ENCODE measurements at places on chromosomes 12 and 14. TPM values are rescaled to one million over a fixed set of nuclear protein-coding genes. Genes with fewer than 3 reads are reported as not detected.

GRCh38 chr14:89921346-89921745 is 33.2 kb downstream of the EFCAB11 start:
- H3K27me3 ChIP-seq, result no peaks in the 10 kb centered on the region
- H3K4me3 ChIP-seq, result no peak overlapping the region
- H3K4me1 ChIP-seq, result no peaks in the 10 kb centered on the region
- H3K27ac ChIP-seq, result no peak overlapping the region

- no peak overlapping the region for H3K4me3 ChIP-seq
- no peaks in the 10 kb centered on the region for H3K4me1 ChIP-seq
- no peaks in the 10 kb centered on the region for H3K27me3 ChIP-seq
- H3K36me3 ChIP-seq, result no peaks in the 10 kb centered on the region
- DNase-seq, result no peak
Observed at GRCh38 chr14:26394150-26394810, 203.6 kb downstream of the NOVA1 start.

GRCh38 chr12:15188127-15188526 is 33.1 kb downstream of the RERG start:
- H3K4me1 ChIP-seq, result no peaks in the 10 kb centered on the region
- no peak overlapping the region for H3K4me3 ChIP-seq
- no peaks in the 10 kb centered on the region for H3K27me3 ChIP-seq
- no peak overlapping the region for H3K27ac ChIP-seq
- no peaks in the 10 kb centered on the region for H3K36me3 ChIP-seq
- DNase-seq, result no peak

Gene RD3L
- polyA plus RNA-seq, result not detected

DNA sequence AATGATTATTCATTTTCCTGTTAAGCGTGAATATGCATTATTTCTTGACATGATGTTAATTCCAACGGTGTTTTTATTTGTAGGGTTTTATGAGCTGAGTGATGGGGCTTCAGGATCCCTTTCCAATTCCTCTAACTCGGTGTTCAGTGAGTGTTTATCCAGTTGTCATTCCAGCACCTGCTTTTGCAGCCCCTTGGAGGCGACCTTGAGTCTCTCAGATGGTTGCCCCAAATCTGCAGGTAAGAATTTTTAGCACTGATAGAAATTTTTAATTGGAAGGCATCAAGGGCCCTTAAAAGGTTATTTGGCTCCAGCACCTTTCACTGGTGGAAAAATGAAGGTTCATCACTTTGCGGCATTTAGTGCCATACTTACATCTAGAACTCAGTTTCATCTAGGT is 3.7 kb downstream of the DACT1 start:
- H3K4me3 ChIP-seq, result no peak overlapping the region
- peaks cover 27% of the 10 kb centered on the region for H3K27me3 ChIP-seq
- no peak overlapping the region for H3K27ac ChIP-seq
- peaks cover 16% of the 10 kb centered on the region for H3K4me1 ChIP-seq
- no peak for DNase-seq

Gene PRR4
- 1.0 TPM for polyA plus RNA-seq

Gene VDR
- 12.8 TPM for polyA plus RNA-seq

Gene OR4M1
- polyA plus RNA-seq, result not detected

GRCh38 chr12:69779928-69780327 is 41.3 kb downstream of the RAB3IP start:
- no peak overlapping the region for H3K4me3 ChIP-seq
- no peaks in the 10 kb centered on the region for H3K4me1 ChIP-seq
- H3K36me3 ChIP-seq, result no peaks in the 10 kb centered on the region
- H3K27ac ChIP-seq, result no peak overlapping the region

- no peak for DNase-seq
- H3K27me3 ChIP-seq, result no peaks in the 10 kb centered on the region
- no peak overlapping the region for H3K4me3 ChIP-seq
- H3K27ac ChIP-seq, result peak overlapping the region; percentile 80
Observed at GRCh38 chr12:6644903-6645302, 2.3 kb downstream of the ACRBP start.

- no peaks in the 10 kb centered on the region for H3K4me1 ChIP-seq
- no peak for DNase-seq
- H3K4me3 ChIP-seq, result no peak overlapping the region
- H3K36me3 ChIP-seq, result no peaks in the 10 kb centered on the region
- no peaks in the 10 kb centered on the region for H3K27me3 ChIP-seq
- no peak overlapping the region for H3K27ac ChIP-seq
Observed at GRCh38 chr12:67790660-67791059, 142.1 kb downstream of the DYRK2 start.

DNA sequence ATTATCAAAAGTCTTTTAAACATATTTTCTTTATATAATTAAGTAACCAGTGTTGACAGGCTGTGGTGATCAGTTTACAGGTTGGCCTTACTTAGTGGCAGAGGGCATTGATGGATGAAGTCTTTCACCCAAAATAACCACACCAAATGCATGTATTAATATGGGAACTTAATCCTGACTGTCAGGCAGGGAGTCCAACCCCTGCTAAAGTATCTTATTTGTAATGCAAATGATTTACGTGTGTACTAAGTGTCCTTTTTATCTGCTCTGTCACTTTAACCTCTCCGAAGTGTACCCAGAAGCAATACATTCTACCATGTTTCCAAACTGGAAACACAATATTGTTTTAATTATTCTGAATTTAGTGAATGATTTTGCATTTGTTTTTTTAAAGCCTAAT is 1.4 kb downstream of the MYBPC1 start:
- no peak overlapping the region for H3K27ac ChIP-seq
- H3K36me3 ChIP-seq, result no peaks in the 10 kb centered on the region
- H3K4me3 ChIP-seq, result no peak overlapping the region
- H3K4me1 ChIP-seq, result no peaks in the 10 kb centered on the region

DNA sequence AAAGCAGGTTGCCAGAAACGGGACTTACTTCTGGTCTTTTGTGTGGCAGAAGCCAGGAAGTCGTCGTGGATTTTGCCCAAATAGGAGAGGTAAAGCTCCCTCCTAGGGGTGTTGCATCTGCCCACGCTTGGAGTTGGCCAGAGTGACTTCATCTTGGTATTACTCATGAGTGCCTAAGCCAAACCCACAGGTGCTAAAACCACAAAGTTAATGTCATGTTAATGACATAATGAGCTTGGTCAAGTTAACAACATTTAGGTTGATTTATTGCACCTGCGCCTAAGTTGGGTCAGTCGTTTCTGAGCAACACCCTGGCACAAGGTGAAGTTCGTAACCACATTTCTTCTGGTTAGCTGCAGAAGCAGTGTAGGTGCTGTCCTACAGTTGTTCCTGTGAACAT is 225.2 kb downstream of the FUT8 start:
- no peak overlapping the region for H3K4me3 ChIP-seq
- H3K36me3 ChIP-seq, result no peaks in the 10 kb centered on the region
- no peak overlapping the region for H3K27ac ChIP-seq
- DNase-seq, result no peak

- H3K27me3 ChIP-seq, result no peaks in the 10 kb centered on the region
- no peaks in the 10 kb centered on the region for H3K36me3 ChIP-seq
- H3K4me1 ChIP-seq, result no peaks in the 10 kb centered on the region
Observed at GRCh38 chr12:30218073-30218472, 434.3 kb upstream of the TMTC1 start.

DNA sequence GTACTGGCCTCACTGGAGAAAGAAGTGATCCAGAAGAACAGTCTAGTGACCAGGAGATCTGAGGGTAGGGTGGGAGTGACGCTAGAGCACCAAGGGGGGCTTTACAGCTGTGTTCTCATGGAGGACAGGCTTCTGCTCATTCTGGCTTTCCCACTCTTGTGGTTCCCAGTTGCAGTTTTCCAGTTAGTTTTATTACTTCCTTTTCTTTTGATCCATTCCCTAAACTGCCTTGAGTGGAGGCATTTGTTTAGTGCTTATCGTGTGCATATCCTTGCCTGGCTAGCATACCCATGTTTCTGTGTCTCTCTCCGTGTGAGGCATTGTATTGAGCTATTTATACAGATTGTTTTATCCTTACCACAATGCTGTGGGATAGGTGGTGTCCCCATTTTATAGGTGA is 4.0 kb downstream of the MLEC start:
- H3K4me3 ChIP-seq, result no peak overlapping the region
- no peaks in the 10 kb centered on the region for H3K27me3 ChIP-seq
- no peak overlapping the region for H3K27ac ChIP-seq
- H3K4me1 ChIP-seq, result peaks cover 27% of the 10 kb centered on the region

GRCh38 chr14:30614155-30614554 is 8.0 kb upstream of the SCFD1 start:
- no peak overlapping the region for H3K27ac ChIP-seq
- no peak for DNase-seq
- H3K4me3 ChIP-seq, result no peak overlapping the region
- H3K27me3 ChIP-seq, result no peaks in the 10 kb centered on the region
- peaks cover 11% of the 10 kb centered on the region for H3K4me1 ChIP-seq
- peaks cover 28% of the 10 kb centered on the region for H3K36me3 ChIP-seq

Gene OR4K1
- polyA plus RNA-seq, result not detected

Gene SYT1
- 0.72 TPM for polyA plus RNA-seq

Gene PNP
- polyA plus RNA-seq, result 112 TPM

Gene TPPP2
- not detected for polyA plus RNA-seq

Gene E2F7
- not detected for polyA plus RNA-seq

DNA sequence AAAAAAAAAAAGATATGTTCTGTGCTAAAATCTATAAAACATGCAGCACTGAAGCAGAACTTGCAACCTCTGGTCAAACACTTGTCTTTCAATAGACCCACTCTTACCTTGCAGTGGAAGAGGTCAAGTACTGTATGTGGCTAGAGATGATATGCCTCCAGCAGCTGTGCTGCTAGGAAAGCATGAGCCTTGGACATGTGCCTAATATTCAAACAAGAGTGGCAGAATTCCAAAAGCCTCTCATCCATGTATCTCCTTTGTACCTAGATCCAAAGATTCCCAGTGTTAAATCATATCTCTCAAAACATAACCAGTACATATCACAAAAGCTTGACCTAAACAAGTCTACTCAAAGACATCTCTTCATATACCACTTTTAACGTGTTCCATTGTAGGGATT is 105.0 kb upstream of the CPNE8 start:
- H3K27me3 ChIP-seq, result no peaks in the 10 kb centered on the region
- H3K4me1 ChIP-seq, result no peaks in the 10 kb centered on the region
- H3K36me3 ChIP-seq, result no peaks in the 10 kb centered on the region
- no peak overlapping the region for H3K27ac ChIP-seq

DNA sequence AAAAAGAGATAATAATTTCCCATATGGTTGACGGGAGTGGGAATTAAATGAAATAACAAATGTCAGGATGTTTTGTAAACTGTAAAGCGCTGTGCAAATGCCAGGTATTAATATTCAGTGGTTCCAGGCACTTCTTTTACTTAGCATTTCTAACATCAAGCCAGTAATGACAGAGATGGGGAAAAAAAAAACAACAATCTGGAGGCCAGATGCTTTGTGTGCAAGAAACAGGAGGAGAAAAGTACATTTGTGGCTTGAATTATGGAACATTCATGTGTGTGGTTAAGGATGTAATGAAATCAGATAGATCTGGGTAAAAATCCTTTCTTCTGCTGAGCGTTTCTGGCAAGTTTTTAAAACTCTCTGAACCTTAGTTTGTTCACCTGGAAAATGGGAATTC is 509.6 kb downstream of the FUT8 start:
- no peak for DNase-seq
- no peaks in the 10 kb centered on the region for H3K27me3 ChIP-seq
- H3K36me3 ChIP-seq, result no peaks in the 10 kb centered on the region
- no peak overlapping the region for H3K4me3 ChIP-seq
- H3K4me1 ChIP-seq, result no peaks in the 10 kb centered on the region

DNA sequence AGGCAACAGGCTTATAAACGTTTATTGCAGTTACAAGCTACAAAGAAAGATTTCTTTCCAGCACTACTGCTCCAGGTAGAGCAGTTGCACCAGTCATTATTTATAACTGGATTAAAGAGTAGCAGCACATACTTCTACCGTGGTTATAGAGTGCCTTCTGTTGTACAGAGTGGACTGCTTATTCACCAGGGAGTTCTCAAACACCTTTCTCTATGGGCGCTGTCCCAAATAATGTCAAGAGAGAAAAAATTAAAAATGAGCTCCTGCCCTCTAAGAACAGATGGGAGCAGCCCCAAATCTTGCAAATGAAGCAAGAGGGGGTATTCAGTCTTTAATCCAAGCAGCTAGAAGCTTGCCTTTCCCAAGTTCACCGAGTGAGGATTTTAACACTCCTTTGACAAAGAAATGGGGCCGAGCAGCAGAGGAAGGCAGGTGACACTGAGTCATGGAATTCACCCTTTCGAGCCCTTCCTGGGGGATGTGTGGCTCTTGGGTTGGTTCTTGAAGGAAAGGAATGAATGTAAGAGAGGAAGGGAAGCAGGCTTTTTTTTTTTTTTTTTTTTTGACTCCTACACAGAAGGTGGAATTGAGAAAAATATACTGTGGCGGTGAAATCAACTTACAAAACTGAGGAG is 181.2 kb downstream of the PRKCH start:
- no peak for DNase-seq
- no peaks in the 10 kb centered on the region for H3K36me3 ChIP-seq
- no peaks in the 10 kb centered on the region for H3K27me3 ChIP-seq
- peaks cover 22% of the 10 kb centered on the region for H3K4me1 ChIP-seq
- no peak overlapping the region for H3K4me3 ChIP-seq
- no peak overlapping the region for H3K27ac ChIP-seq

DNA sequence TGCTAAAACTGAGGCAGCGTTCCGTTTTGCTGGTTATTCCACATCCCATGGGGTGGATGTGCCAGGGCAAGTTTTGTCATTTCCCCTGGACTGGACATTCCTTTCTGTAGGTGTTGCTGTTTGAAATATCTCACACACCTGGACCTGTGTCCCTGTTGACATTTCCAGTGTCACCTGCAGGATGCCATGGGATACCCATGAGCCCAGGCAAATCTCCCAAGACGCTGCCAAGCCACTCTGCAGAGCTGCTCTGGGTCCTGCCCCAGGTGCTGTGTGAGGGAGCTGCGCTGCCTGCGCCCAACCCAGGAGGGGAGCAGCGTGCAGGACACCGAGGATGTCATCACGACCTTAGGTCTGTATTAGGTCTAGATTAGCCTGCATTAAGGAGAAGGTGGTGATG is 5.2 kb upstream of the PACS2 start:
- H3K4me1 ChIP-seq, result peaks cover 22% of the 10 kb centered on the region
- no peak overlapping the region for H3K27ac ChIP-seq
- no peaks in the 10 kb centered on the region for H3K36me3 ChIP-seq

GRCh38 chr14:105929327-105930081 is 403.1 kb downstream of the TMEM121 start:
- H3K4me3 ChIP-seq, result no peak overlapping the region
- no peaks in the 10 kb centered on the region for H3K36me3 ChIP-seq
- H3K4me1 ChIP-seq, result no peaks in the 10 kb centered on the region
- H3K27me3 ChIP-seq, result peaks cover 6% of the 10 kb centered on the region

Gene FAIM2
- not detected for polyA plus RNA-seq

Gene GDF3
- polyA plus RNA-seq, result not detected

GRCh38 chr12:108856170-108856427 is 1.3 kb downstream of the SSH1 start:
- no peaks in the 10 kb centered on the region for H3K27me3 ChIP-seq
- H3K36me3 ChIP-seq, result peaks cover 20% of the 10 kb centered on the region
- H3K4me3 ChIP-seq, result peak overlapping the region; percentile 82
- peak overlapping the region; percentile 98 for H3K27ac ChIP-seq
- H3K4me1 ChIP-seq, result peaks cover 77% of the 10 kb centered on the region

- H3K27ac ChIP-seq, result no peak overlapping the region
- H3K27me3 ChIP-seq, result no peaks in the 10 kb centered on the region
- H3K4me1 ChIP-seq, result no peaks in the 10 kb centered on the region
- no peak for DNase-seq
Observed at GRCh38 chr14:30299915-30300314, 259.0 kb upstream of the G2E3 start.
